ENCODE measurements at places on chromosomes 6 and 20.

DNA sequence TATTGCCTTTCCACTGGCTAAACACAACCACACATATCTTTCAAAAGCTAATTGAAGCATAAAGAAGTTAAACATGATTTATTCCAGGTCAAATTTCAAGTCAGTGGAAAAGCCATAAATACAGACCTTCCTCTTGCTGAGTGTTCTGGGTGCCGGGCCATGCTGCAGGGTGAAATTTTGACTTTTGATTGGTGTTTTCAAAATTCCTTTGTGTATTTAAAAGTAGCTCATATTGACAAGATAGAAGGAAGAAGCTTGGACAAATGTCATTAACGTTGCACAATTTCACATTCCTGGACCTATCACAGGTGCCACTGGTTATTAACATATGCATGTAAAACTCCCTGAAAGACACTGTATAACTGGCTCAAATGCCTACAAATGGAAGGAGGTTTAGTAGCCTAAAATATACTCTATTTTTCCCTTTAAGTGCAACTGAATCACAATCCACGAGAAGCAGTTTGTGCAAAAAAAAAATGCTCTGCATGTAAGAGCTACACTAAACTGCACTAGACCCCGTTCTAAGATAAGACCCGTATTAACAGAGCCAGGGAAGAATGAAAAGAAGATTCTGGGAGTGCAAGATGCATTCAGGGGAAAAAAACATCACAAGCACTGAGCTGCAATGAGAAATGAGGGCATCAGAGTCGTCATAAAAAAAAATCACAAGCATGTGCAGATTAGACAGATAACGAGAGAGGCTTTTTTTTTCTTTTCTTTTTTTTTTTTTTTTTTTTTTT lies 30.4 kb downstream of the ATXN1 start:
- DNase-seq: peak; percentile 30

DNA sequence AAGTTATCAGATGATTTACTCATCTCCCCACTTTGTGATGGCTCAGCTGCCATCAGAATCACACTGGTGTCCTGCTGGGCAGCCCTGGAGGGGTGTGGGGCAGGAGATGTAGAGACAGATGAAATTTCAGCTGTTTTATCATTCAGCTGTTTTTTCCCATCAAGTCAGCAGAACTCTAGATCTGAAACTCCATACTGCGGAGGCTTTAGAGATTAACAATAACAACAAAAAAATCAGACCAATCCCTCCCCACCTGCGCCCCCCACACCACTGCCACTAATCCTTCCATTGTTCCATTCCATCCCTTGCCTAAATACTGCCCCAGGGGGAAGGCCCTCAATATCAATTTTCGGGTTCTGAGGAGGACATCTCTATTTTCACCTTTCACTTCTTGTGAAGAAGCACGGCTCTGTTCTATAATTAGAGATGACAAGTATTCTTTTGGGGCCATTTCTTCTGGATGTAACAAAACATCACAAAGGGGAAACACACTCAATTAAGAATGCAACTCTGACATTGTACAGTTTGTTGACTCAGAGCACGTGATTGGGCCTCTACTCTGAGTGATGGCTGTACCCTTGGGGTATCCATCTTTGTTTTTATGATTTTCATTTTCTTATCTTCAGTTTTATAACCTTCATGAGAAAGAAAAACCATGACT lies 396.3 kb downstream of the ZFAND3 start:
- DNase-seq: no peak

DNA sequence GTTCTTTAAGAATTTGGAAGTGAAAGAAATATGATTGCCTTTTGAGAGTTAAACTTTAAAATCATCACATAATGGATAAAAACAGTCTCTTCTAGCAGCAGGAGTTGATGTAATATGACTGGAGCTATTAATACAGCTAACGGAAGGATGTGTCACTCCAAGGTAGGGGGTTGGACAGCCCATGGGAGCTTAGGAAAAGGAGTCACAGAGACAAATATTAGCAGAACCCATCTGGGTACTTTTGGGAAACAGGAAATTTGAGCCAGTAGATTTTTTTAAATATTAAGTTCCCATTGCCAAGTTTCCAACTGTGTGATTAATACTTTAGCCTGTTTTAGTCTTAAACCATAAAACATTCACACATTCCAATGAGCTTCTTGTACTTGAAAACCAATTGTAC lies 164.7 kb upstream of the RIMS1 start:
- DNase-seq: no peak

- DNase-seq: no peak
These were observed 39.2 kb downstream of the FAM50B start for GRCh38 chr6:3888153-3888957.

DNA sequence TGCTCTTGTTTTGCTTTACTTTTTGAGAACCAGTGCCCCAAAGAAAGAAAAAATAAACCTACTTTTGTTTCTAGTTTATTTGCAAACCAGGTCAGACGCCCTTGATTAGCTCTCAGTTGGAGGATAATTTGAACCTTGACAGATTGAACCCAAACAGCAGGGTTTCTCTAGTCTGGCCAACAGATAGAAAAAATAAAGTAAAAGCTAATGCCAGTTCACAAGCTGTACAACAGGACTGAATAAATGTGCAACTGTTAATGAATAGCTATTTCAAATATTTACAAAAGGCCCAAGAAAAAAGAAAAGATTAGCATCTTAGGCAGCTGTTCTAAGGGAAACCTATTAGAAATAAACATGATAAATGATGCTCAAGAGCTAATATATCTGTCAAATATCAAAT lies 331.8 kb downstream of the CDKAL1 start:
- no peak for DNase-seq

DNA sequence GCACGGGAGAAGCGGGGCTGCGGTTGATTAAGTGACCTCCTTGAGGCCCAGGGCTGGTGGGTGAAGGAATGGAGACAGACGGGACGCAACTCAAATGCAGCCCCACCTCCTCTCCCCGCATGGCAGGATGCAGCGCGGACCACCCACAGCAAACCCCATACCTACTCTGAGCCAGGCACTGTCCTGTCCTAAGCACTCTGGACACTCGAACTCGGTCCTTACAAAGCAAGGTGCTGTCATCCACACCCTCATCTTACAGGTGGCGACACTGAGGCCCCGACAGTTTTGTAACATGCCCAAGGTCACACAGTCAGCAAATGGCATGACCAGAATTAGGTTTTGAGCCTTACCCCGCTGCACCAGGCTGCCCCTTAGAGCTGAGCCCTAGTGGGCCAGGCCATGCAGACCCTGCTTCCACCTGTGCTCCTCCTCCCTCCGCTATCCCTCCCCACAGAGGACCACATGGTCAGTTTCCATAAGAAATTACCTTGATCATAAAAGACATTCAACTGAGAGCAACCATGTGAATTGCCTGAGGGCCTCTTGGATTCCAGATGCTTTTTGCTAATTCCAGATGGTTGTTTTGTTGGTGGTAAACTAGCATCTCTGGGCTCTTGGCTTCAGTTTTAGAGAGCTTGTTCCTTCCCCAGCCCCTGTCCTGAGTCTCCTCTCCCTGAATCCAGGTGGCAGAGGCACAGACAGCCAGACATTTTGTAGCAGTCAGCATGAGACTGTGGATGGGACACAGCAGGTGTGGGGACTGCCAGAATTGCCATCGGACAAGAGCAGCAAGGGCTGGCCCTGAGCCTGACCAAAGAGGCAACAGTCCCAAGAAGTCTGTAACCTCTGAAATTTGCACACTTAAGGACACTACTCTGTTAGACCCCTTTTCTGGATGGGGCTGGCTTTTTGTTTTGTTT lies 171.9 kb upstream of the PMEPA1 start:
- DNase-seq: no peak

- no peak for DNase-seq
These were observed 5.4 kb upstream of the SDCBP2 start for GRCh38 chr20:1334370-1334731.

DNA sequence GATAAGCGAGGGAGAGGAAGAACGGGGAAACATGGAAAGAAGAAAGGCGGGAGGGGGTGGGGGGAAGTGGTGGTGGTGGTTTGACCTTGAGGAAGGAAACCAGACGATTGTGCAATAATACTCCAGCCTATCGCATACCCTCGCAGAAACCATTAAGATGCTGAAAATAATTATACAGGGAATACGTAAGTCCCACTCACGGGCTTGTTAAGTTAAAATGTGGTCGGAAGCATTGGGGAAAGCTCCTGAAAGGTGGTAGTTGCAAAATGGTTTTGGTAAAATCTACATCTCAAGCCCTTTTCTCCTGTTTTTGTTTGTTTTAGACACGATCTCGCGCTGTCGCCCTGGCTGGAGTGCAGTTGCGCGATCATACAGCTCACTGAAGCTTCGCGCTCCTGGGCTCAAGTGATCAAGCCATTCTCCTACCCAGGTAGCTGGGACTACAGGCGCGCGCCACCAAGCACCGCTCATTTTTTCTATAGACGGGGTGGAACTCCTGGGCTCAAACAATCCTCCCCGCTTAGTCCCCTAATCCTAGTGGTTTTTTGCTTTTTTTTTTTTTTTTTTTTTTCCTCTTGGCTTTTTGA lies 128.9 kb upstream of the ZNF184 start:
- DNase-seq: no peak

- no peak for DNase-seq
These were observed 168.7 kb upstream of the FUT9 start for GRCh38 chr6:95847061-95847460.

DNA sequence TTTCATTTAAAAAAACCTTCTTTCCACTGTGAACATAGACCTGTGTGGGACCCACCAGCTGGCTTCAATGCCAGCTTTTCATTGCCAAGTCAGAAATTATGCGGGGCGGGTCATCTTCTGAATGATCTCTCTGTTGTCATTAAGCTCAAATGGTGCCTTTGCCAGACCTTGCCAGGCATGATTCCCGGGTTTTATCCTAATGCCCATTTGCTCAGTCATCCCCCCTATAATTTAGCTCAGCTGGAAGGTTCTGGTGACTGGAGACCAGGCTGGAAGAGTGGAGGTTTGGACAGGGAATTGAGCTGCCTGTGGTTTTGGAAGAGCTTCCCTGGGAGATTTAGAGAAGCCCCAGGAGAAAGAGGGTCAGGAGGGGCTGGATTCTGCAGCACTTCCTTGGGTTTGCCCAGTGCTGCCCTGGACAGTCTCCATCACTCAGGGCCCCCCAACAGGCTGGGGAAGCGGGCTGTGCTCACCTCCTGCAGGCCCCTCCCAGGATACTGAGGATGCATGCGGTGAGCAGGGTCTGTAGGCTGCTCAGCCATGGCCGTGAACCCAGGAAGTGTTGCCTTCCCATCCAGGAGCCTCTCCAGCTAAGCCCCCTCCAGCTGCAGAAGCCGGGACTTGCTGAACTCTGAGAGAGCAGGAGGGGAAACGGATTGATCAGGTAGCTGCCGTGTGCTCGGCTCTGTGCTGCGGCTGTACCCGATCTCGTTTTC lies 273.0 kb downstream of the CDH4 start:
- DNase-seq: no peak

DNA sequence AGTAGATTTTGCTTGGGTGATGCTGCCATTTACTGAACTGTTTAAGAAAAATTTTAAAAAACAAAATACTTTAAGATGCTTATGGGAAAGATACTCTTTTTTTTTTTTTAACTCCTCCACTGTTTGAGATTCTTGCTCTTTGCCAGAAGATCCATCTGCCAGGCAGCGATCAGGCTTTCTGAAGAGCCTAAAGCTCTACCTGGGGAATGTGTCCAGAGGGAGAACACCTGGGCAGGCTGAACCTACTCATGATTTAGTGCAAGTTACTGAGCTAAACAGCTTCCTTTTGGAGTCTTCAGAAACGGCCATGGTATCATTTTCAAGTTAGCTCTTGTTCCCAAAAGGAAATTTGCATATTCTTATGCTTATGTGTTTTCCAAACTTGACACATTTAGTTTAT lies 23.5 kb upstream of the MLIP start:
- DNase-seq: no peak

- DNase-seq: no peak
These were observed 73.3 kb downstream of the MAP3K4 start for GRCh38 chr6:161064915-161065314.

- DNase-seq: peak; percentile 26
These were observed 113.9 kb upstream of the NAA20 start for GRCh38 chr20:19903168-19903811.

DNA sequence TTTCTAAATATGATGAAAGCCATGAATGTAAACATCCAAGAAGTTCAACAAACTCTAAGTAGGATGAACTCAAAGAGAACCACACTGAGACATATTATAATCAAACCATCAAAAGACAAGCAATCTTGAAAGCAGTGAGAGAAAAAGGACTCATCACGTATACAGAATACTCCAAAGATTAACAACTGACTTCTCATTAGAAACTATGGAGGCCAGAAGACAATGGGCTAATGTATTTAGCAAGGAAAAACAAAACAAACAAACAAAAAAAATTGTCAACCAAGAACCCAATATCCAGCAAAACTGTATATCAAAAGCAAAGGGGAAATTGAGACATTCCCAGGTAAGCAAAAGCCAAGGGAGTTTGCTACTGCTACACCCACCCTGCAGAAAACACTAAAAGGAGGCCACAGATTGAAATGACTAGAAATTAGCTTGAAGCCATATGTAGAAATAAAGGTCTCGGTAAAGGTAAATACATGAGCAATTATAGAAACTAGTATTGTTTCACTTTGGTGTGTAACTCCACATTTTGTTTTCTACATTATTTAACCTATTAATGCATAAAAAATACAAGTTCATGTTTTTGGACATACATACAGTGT lies 301.1 kb upstream of the QKI start:
- DNase-seq: no peak

DNA sequence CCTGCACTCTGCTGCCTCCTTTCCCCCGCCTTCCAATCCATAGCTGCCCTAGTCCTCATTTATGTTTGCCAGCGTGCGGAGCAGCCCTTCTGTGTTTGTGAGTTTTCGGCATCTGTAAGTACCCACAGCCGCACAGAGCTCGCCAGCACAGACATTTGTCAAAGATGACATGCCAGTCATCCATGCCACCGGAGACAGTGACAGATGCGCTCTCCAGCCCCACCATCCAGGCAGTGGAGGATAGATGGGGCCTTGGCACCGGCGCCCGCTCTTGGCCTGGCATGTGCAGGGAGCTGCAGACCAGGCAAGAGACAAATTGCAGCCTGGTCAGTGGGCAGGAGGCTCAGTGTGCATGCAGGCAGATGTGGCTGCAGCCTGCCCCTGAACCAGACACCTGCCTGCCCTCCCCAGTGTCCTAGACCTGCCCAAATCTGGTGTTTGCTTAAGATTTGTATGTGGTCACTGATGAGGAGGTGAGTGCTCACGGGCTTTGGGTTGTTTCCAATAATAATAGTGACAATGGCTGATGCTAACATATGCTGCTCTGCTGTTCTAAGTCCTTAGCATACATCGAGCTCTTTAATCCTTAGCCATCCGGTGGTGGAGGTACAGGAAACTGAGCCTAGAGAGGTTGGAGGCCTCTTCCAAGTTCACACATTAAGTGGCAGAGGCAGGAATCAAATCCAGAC lies 78.1 kb downstream of the UNC5CL start:
- no peak for DNase-seq
